ENCODE measurements at places on chromosomes 7 and 10.

GRCh38 chr7:27250557-27251070 lies 8.0 kb downstream of the EVX1 start:
- DNase-seq: no peak

DNA sequence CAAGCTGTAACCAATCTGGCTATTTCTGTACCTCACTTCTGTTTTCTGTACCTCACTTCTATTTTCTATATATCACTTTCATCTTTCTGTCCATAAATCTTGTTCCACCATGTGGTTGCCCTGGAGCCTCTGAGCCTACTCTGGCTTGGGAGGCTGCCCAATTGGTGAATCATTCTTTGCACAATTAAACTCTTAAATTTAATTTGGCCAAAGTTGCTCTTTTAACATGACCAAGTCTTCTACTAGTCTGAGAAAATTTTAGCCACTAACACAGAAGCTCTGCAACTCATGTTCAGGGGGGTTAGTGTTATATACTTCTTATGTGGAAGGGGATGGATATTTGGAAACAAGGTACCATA lies 503.5 kb downstream of the KIF20B start:
- peak; percentile 75 for DNase-seq

- DNase-seq: no peak
Observed at GRCh38 chr7:6440381-6440780, 7.4 kb downstream of the DAGLB start.

DNA sequence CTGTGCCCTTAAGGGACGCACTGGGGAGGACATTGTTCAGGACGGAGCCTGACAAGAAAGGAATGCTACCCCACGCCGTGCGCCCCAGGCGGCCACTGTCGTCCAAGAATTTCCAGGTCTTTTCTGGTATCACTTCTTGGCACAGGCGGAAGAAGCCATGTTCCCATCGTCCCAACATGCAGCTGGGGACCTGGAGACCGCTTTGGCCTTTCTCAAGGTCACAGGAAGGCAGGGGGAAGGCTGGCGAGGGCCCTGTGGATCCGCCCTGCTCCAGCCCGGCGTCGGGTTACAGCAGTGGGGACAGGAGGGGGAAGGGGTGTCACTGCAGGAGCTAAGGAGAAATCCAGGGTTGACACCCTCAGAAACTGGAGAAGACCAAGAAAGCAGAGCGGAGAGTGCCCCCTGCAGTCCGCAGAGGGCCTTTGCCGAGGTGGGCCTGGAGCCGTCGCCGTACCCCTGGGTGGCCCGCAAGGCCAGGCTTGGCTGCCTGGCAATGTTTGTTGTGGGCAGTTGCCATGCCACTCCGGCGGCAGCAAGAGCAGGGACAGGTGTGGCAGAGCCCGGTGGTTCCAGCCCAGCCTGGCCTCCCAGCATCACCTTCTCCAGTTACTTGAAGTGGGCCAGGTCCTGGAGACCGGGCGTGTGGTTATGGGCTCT lies 104.1 kb downstream of the LHPP start:
- no peak for DNase-seq

DNA sequence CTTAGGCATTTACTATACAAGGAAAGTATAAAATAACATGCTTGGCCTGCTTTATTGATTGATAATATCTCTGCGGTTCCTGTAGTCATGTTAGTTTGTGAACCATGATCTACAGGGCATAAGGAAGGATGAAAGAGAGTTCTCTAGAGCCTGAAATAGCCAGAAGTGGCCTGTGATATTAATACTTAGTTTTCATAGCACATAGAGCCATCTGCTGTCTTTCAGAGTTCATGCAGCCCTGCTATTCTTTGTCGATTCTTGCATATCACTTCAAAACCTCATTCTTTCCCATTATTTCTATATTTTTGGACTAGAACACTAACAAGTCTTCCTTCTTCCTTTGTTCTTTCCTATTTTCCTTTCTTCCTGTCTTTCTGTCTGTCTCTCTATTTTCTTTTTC lies 26.4 kb upstream of the PRKG1 start:
- no peak for DNase-seq

DNA sequence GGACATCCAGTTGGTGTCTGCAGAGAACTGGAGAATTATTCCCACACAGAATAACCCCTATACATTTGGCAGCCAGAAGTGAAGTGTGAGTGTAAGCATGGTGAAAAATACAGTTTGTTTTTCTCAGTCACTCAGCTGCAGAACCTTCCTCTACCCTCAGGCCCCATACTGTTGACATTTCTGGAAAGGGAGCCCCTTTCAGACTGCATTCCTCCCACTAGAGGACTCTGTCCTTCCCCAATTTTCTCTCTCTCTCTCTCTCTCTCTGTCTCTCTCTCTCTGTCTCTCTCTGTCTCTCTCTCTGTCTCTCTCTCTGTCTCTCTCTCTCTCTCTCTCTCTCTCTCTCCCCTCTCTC lies 86.8 kb upstream of the STEAP1B start:
- DNase-seq: peak; percentile 79

DNA sequence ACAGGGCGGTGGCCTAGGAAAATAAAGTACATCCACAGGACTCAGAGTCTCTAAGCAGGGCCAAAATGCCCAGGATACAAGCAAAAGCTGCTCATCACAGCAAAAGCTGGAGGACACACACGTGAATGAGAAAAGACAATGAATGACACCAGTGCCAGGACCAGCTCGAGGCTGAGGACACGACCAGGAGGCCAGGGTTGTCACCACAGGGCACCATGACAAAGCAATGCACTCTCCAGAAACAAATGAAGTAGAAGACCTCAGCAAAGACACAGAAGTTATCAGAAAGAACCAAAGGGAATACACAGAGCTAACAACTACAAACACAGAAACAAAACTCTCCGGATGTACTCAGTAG lies 92.1 kb downstream of the FOXL3 start:
- DNase-seq: no peak

- peak; percentile 87 for DNase-seq
Observed at GRCh38 chr10:60964257-60965235, 20.6 kb upstream of the RHOBTB1 start.

GRCh38 chr7:35694161-35694783 lies 663 bp downstream of the HERPUD2 start:
- DNase-seq: peak; percentile 35

GRCh38 chr7:127813991-127814541 lies 162.1 kb downstream of the SND1 start:
- no peak for DNase-seq

GRCh38 chr10:58996866-58997265 lies 179.6 kb upstream of the PHYHIPL start:
- DNase-seq: no peak

DNA sequence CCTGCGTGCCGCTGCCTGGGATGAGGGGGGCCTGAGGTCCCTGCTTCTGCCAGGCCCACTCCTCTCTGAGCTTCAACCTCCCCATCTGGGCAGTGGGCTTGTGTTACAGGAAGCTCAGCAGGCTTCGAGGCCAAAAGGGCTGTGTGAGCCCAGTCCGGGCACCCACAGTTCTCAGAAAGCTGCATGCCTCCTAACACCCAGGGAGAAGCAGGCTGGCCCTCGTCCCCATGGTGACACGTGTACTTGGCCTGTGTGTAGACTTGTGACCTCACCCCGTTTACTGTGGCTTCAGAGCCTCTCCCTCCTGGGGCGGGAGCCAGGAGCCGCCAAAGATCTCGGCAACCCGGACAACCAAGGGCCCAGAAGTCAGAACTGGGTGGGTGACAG lies 2.2 kb upstream of the GRIFIN start:
- DNase-seq: peak; percentile 54

DNA sequence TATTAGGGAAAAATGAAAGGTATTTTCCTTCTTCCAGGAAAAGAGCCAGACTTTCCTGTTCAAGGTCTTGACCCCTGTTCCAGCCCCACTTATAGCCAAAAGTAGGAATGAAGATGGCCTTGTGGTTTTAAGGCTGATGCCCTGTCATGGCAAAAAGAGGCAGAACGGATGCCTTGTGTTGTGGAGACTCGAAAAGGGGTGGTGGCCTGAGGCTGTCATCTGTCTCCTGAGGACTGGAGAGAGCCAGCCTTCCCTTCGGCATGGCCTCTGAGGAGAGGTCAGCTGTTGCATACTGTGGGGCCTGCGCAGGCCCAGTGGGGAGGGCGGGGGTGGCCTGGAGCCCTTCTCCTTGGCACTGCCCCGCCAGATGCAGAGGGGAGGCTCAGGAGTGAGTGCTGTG lies 166.0 kb upstream of the EEPD1 start:
- peak; percentile 16 for DNase-seq

- DNase-seq: no peak
Observed at GRCh38 chr7:92882760-92883159, 46.4 kb upstream of the CDK6 start.

DNA sequence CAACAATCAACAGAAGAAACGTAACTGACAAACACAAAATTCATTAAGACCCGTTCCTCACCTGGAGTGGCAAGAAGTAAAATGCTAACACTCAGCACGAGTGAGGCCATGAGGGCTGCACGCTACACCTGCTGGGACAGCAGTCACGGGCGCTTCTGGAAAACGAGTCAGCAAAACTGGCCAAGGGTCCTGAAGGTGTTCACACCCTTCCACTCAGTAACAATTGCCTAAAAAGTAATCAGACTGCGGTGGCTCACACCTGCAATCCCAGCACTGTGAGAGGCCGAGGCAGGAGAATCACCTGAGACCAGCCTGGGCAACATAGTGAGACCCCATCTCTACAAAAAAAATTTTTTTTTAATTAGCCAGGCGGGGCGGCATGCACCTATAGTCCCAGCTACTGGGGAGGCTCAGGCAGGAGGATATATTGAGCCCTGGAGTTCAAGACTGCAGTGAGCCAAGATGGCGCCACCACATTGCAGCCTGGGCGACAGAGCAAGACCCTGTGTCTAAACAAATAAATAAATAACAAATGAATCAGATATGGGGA lies 199.1 kb downstream of the MAD1L1 start:
- no peak for DNase-seq

DNA sequence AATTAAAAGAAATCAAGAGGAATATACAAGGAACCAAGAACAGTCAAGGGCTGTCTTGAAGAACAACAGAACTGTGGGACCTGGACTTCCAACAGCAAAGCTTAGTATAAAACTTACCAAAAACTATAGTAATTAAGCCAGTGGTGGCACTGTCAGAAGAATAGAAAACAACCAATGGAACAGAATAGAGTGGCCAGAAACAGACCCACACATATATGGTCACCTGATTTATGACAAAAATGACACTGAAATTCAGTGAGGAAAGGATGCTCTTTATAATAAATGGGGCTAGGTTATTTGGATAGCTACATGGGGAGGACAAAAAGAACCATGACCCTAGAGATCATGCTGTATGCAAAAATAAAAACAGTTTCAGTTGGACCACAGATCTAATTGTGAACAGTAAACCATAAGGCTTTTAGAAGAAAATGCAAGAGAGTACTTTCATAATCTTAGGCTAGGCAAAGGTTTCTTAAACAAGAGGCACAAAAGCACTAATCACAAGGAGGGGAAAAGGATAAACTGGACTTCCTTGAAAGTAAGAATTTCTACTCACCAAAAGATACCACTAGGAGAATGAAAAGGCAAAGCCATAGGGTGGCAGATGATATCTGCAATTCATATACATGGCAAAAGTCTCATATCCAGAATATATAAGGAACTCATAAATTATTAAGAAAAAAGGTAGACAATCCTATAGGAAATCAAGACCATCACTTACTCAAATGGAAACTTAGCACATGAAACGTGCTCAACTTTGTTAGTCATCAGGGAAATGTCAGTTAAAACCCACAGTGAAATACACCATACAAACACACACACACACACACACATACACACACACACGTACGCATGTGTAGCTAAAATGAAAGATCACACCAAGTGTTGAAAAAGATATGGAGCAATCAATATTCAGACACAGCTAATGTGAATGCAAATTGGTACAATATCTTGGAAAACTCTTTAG lies 20.8 kb downstream of the HYCC1 start:
- no peak for DNase-seq

- no peak for DNase-seq
Observed at GRCh38 chr7:49397750-49398149, 375.7 kb upstream of the VWC2 start.

- no peak for DNase-seq
Observed at GRCh38 chr10:132858121-132859081, 72.5 kb upstream of the NKX6-2 start.

- no peak for DNase-seq
Observed at GRCh38 chr7:70322856-70323255, 724.6 kb downstream of the AUTS2 start.

DNA sequence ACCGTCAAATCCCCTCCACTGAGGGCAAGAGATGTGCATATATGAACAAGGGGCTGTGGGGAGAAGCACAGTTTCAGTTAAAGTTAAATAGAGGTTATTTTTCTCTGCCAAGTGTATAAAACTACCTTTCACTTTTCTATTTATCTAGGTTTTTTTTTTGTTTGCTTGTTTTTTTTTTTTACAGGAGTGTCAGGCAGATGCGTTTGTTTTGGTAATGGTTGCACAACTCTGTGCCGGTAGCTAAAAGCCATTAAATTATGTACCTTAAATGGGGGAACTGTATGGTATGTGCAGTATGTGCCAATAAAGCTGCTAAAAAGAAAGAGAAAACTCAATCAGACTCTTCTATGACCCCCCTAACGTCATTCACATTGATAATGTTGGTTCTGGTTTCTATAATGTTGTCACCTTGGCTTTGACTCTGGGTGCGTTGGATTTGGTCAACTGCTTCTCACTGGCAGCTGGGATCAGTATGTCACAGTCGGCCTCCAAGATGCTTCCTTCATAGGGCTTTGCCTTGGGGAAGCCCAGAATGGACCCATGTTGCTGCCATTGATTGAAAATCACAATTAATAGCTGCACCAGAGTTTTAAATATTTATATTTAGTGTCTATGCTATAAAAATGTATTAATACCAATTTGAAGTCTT lies 34.2 kb downstream of the GLUD1 start:
- no peak for DNase-seq

- DNase-seq: no peak
Observed at GRCh38 chr7:95682913-95683312, 86.6 kb upstream of the PDK4 start.

DNA sequence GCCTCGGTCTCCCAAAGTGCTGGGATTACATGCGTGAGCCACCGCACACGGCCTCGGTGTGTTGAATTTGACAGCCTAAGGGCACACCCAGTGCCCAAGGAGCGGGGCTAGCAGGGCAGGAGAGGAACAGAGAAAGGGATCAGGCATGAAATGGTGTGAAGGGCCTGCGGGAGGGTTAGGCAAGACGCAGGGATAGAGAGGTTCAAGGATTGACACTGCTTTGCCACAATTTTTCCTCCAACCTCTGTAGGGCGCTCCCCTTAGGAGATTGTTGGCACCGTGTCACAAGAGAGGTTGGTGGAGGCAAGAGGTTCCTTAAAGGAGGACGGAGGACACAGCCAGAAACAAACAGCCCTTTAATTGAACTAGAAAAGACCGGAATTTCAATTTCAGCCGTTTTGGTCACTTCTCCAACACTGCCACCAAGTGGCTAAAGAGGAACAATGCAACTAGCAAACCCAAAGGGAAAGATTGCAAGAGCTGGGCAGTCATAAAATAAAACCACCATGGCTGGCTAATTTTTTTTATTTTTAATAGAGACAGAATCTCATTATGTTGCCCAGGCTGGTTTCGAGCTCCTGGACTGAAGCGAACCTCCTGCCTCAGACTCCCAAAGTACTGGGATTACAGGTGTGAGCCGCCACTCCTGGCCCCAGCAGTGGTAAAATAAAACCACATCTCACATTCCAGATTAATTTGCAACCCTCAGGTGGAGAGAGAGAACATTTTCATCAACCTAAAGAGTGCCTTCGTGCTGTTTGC lies 6.9 kb upstream of the CREB3L2 start:
- DNase-seq: peak; percentile 70

GRCh38 chr10:90859321-90859751 lies 1.5 kb upstream of the HTR7 start:
- DNase-seq: peak; percentile 76

- no peak for DNase-seq
Observed at GRCh38 chr10:30027057-30028005, 32.1 kb downstream of the JCAD start.

GRCh38 chr7:37571806-37572205 lies 111.8 kb upstream of the GPR141 start:
- no peak for DNase-seq
